ENCODE measurements at places on chromosomes 16 and 17.

DNA sequence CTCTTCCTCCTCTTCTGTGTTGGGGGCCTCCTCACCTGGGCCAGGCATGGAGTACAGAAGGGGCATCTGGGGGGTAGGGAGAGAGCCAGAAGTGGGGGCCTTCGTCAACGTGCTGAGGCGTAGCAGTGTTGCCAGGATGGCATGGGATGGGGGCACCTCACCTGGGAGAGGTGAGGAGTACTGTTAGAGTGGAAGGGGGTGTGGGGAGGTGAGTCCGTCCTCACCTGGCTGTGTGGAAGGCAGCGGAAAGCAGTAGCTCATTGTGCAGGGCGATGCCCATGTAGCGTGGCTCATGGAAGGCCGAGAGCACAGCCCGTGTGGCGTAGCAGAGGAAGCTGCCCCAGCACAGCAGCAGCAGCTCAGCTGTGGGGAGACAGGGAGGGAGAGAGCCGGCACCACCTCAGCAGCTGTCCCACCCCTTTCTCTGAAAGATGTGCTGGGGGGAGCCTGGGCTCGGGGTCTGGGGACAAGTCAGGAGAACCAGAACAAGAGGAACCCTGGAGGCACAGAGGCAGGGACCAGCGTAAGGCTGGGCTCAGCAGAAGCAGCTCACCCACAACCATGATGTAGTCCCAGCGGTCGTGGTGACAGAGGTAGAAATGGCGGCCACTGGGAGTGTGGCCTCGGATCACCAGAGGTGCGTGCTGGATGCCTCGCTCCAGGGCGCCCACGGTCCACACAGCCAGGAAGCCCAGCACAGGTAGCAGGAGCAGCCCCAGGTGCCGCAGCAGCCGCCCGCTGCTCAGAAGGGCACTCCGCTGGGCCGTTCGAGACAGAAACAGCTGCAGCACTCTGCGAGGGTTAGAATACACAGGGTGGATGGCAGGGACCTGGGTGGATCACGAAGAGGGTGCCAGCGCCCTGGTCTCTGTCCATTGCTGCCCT lies 9.0 kb downstream of the GPR179 start:
- no peak for DNase-seq

DNA sequence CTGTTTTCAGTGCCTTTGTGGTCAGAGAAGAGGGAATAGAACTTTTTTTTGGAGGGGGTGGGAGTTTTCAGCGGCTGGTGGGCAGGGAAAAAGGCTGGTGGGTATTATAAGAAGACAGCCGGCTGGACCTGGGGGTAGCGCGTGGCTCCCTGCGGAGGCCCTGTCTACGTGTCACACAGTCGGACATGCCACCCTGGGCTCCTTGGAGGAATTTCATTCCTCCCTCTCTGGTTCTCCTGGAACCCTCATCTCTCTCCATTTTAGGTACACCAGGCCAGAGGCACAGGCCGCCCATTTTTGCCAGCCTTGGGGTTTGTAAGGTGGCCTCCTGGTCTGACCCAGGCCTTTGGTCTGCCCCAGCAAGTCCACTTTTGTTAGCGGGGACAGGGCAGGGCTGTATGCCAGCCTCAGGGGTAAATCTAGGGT lies 908 bp downstream of the FKBP10 start:
- DNase-seq = no peak

GRCh38 chr17:2034157-2034556 lies 4.2 kb downstream of the DPH1 start:
- no peak for DNase-seq

DNA sequence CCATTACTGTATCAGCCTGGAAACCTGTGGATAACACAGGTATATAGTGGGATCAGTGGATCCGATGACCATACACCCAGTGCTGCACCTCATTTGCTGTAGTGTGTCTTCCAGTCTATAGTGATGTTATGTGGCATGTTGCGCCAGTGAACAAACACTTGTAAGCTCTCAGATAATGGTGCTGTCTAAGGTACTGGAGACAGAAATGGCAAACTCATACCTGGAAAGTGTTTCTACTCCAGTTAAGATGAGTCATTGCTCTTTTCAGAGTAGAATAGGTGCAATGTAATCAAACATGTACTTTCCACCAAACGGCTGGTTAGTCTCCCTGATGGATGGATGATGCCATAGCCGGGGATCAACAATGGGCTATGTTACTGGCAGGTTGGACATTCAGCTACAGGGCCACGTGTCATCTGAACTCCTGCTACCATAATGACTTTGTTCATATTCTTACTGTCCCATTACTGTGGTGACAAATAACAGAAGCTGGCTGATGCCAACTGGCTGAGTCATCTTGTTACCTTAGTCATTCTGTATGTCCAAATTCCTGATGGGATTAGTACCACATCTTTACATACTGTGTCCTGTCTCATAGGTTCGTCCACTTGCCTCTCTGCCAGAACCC lies 6.3 kb downstream of the CCL11 start:
- DNase-seq = no peak

- DNase-seq = no peak
These were observed 63.5 kb upstream of the TEX2 start for GRCh38 chr17:64326420-64327054.

DNA sequence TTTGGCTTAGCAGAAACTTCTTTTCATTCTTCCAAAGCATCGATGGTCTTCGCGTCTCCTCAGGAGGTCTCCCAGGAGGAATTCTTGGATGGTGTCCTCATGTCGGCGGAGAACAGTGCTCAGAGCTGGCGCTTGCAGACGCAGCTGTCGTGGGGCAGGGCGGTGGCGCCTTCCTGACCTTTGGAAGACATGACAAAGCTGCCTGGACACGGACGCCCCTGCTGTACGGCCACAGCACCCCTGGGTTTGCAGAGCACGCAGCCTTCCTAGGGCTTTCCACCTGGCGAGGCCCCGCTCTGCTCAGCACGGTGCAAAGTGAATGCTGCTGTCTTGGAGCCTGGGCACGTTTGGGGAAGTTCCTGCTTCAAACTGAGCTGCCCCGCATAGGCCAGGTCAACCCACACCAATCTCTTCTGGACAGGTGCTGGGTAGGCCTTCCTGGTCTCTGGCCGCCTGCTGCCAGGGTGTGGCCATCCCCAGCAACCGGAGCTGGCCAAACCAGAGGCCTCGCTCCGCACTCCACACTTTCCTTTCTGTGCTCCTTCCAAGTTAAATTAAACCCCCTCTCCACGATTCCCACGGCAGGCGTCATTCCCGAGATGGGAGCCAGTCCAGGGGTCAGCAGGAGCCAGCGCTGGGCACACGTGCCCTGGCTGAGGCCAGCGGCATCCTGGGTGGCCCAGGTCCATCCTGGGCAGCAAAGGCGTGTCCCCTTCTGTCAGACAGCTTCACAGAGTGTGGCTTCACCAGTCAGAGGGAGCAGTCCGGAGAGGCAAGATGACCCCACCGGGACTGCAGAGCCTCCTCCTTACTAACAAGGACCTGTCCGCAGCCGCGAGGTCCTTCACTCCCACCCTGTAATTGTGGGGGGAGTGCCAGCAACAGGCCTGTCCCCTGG lies 15.0 kb upstream of the KREMEN2 start:
- DNase-seq = no peak

GRCh38 chr16:62105244-62105643 lies 69.0 kb upstream of the CDH8 start:
- no peak for DNase-seq

GRCh38 chr16:53043986-53044601 lies 8.6 kb downstream of the CHD9NB start:
- DNase-seq = no peak

DNA sequence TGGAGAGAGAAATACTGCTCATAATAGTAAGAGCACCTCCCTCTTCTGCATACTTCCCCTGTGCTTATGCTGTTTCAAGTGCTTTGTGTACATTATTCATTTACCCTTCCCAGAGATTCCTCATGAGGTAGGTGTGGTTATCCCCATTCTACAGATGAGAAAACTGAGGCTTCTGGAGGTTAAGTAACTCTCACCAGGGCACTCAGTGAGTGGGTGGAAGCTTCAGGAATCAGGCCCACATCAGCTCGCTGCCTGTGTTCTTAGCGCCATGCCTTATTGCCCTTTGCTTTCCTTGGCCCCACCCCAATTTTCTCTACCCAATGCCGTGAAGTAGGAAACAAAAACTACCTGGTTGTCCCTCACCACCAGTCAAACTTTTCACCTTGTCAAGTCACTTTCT lies 18.1 kb upstream of the ITGB3 start:
- DNase-seq = no peak

GRCh38 chr17:21352221-21352980 lies 23.8 kb upstream of the KCNJ12 start:
- DNase-seq = no peak

GRCh38 chr17:50034498-50035364 lies 21.2 kb upstream of the ITGA3 start:
- DNase-seq = no peak

GRCh38 chr16:22214889-22215288 lies 8.8 kb downstream of the EEF2K start:
- DNase-seq = no peak

DNA sequence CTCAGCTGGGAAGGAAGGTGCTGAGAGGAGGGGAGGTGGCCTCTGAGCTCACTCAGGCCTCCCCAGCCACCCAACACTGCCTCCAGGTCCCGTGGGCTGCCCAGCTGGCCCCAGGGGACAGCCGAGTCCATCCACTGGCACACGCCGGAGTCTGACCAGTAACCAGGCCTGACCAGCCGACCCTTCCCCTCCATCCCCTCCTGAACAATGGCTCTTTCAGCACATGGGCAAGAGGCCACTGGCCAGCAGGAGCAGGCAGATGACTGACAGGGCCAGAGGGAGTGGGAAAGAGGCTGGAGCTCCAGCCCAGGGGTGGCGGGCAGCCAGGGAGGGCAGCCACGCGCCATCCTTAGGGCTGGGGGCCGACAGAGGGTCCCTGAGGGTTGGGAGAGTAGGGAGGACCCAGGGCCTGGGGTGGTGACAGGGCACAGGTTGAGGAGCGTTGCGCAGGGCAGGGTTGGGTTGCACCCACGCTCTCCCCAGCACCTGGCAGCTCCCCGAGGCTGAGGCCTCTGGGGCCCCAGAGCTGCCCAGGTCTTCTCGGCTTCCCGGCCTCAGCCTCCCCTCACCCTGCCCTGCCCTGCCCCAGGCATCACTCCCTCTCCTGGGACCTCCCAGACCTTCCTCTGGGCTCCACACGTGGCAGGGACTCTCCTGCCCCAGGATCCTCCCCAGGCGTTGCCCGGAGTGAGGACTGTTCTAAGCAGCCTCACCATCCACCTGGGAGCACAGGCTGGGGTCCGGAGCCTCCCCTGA lies 20.2 kb upstream of the SLC38A10 start:
- no peak for DNase-seq

Data from stimulated activated CD8-positive, alpha-beta memory T cell treated with anti-CD3 and anti-CD28 coated beads, Interleukin-15, amount 100 ng/mL, for 4 hours (primary cell).